ENCODE measurements at places on chromosomes 1 and 21. TPM values are rescaled to one million over a fixed set of nuclear protein-coding genes. Genes with fewer than 3 reads are reported as not detected.

Gene GNG5
- total RNA-seq, result 108 TPM

GRCh38 chr1:228913626-228914414, 178.5 kb downstream of the RHOU start:
- DNase-seq, result no peak
- peaks cover 36% of the 10 kb centered on the region for H3K4me1 ChIP-seq
- peaks cover 3% of the 10 kb centered on the region for H3K36me3 ChIP-seq
- no peak overlapping the region for H3K4me3 ChIP-seq

GRCh38 chr1:156516821-156517220, 16.2 kb upstream of the MEF2D start:
- H3K36me3 ChIP-seq, result no peaks in the 10 kb centered on the region
- no peaks in the 10 kb centered on the region for H3K4me1 ChIP-seq
- DNase-seq, result no peak
- H3K4me3 ChIP-seq, result no peak overlapping the region
- H3K27ac ChIP-seq, result no peak overlapping the region
- H3K27me3 ChIP-seq, result peaks cover 5% of the 10 kb centered on the region

DNA sequence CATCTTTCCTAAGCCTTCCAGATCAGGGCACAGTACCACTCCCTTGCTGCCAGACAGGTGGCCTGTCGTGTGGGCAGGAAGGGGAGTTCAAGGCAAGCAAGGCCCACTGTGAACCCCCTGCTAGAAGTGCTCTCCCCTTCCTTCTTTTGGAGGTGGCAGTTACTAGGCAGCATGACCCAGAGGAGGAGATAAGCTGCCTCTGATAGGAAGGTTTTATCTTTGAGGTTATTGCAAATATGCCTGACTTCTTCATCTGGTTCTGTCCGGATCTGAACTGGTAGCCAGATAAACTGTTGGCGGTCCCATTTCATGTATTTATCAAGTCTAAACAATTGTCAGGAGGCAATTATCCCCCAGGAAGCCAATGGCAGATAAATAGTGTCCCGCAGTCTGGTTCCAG, 198.2 kb upstream of the LMO4 start:
- H3K36me3 ChIP-seq, result no peaks in the 10 kb centered on the region
- DNase-seq, result no peak
- peaks cover 16% of the 10 kb centered on the region for H3K27me3 ChIP-seq
- no peak overlapping the region for H3K4me3 ChIP-seq

DNA sequence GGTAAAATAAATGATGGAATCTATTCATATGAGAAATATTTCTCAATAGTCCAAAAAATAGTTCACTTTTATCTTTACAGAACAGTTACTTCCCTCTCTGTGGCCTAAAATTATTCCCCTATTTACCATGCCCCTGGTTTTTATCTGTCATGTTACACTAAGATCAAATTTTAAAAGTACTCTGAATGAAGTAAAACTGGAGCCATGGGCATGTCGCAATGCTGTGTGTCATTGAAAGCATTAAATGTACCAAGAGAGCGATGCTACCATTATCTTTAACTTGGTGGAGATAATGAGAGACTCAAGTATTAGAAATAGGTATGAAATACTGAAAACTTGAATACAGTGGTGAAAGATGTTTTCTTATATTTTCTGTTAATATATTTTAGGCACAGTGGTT, 146.2 kb downstream of the KCNT2 start:
- no peaks in the 10 kb centered on the region for H3K36me3 ChIP-seq
- no peak for DNase-seq
- H3K27ac ChIP-seq, result no peak overlapping the region

DNA sequence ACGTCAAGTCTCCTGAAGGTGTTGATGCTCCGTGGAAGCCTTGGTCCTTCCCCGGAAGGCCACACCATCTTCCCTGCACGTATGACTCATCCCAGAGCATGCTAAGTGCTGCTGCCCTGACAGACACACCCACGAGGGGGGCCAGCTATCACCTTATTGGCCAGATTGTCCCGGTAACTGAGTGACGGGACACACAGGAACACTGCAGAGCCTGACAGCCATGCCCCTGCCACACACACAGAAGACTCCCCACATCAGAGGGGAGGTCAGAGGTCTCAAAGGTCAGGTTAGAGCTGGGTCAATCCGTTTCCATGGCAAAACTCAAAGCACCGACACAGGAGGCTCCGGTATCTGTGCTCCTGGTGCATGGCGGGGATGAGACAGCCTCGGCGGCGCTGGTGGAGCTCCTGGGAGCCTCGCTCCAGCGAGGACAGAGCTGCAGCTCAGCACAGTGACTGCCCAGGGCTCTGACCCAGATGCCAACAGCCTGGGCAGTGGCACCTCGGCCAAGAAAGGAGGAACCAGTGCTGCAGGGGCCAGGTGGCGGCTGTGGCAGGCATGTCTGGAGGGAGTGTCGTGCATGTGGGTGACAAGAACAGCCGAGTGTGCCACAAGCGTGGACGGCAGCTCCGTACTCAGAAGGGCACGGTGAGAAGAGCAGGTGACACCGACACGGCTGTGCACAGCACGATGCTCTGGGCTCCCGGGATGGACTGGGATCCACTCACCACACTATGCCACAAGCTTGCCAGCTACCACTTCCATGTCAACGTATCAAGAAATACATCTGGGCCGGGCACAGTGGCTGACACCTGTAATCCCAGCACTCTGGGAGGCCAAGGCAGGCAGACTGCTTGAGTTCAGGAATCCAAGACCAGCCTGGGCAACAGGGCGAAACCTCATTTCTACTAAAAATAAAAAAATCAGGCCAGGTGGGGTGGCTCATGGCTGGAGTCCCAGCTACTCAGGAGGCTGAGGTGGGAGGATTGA, 14.8 kb upstream of the TMEM240 start:
- no peak overlapping the region for H3K4me3 ChIP-seq
- H3K27ac ChIP-seq, result peak overlapping the region; percentile 49
- peaks cover 4% of the 10 kb centered on the region for H3K36me3 ChIP-seq
- no peaks in the 10 kb centered on the region for H3K4me1 ChIP-seq
- DNase-seq, result no peak
- H3K27me3 ChIP-seq, result no peaks in the 10 kb centered on the region

- no peaks in the 10 kb centered on the region for H3K27me3 ChIP-seq
- H3K27ac ChIP-seq, result peak overlapping the region; percentile 29
- DNase-seq, result no peak
- H3K36me3 ChIP-seq, result peaks cover 74% of the 10 kb centered on the region
- H3K4me1 ChIP-seq, result no peaks in the 10 kb centered on the region
Measured at GRCh38 chr21:42846221-42846620, 33.1 kb downstream of the WDR4 start.

DNA sequence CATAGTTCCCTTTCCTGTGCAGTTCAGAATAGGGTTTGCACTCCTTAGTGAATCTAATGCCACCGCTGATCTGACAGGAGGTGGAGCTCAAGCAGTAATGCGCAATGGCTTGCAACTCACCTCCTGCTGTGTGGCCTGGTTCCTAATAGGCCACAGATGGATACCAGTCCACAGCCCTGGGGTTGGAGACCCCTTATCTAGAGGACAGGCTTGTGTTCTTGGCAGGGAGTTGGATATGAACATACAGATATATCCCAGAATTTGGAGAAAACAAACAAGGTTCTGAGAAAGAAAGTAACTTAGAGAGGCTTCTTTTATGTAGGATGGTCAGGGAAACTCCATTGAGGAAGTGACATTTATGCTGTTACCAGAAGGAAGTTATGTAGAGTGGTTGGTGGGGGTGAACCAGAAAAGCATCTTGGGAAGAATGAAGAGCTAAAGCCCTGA, 5.1 kb upstream of the PTPRC start:
- H3K27me3 ChIP-seq, result no peaks in the 10 kb centered on the region
- H3K27ac ChIP-seq, result no peak overlapping the region
- H3K36me3 ChIP-seq, result no peaks in the 10 kb centered on the region
- no peaks in the 10 kb centered on the region for H3K4me1 ChIP-seq

DNA sequence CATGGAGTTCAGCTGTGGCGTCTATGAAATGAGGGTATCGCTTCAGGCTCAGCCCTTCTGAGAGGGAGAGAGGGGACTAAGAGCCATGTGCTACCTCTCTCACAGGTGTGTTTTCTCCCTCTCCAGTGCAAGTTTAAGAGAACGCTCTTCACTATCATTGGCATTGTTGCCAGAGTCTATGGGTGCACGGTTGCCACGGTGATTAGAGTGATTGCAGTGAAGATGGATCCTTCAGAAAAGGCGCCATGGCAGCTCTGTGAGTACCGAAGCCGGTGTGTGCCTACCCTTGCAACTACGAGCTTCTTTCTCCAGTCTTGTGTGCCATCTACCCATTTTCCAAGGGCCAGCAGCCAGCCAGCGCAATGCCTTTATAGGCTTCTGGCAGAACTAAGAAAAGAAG, 290.5 kb downstream of the OMA1 start:
- H3K27me3 ChIP-seq, result peaks cover 6% of the 10 kb centered on the region
- DNase-seq, result no peak
- H3K36me3 ChIP-seq, result no peaks in the 10 kb centered on the region
- peaks cover 6% of the 10 kb centered on the region for H3K4me1 ChIP-seq

DNA sequence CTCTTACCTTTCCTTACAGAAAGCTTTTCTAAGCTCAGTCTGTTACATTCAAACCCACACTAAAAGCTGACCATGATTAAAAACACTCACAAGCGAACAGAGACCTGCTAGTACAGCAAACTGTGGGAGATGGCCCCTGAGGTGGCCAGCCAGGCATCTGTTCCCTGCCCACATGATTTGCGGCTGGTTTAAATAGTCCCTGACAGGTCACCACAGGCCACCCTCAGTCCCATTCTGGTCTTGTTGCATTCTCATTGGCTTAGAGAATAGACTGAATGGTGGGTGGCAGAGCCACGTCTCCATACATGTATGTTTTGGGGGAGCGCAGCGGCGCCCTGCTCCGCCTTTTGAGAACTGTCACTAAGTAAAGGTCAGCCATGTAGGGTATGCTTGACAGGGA, 2.3 kb upstream of the ACTA1 start:
- peaks cover 12% of the 10 kb centered on the region for H3K4me1 ChIP-seq
- H3K27ac ChIP-seq, result no peak overlapping the region
- peaks cover 60% of the 10 kb centered on the region for H3K27me3 ChIP-seq
- DNase-seq, result no peak

All from WTC11 (cell line).